Pulmonary artery endothelial cell (primary cell): ENCODE measurements at places on chromosomes 2 and 18. TPM values are rescaled to one million over a fixed set of nuclear protein-coding genes. Genes with fewer than 3 reads are reported as not detected.

The CPO gene
- not detected in 2 replicates for total RNA-seq

The LCT gene
- total RNA-seq, result not detected in 2 replicates

The HOXD1 gene
- 0.07 TPM in 1 of 2 replicates, not detected in the other for total RNA-seq

The PAPOLG gene
- 11.3 and 15.1 TPM in 2 replicates for total RNA-seq

The STPG4 gene
- 0.11 TPM in 1 of 2 replicates, not detected in the other for total RNA-seq

The HOXD13 gene
- not detected in 2 replicates for total RNA-seq

The RESP18 gene
- not detected in 2 replicates for total RNA-seq

The ALLC gene
- not detected in 2 replicates for total RNA-seq

The TUBB8B gene
- total RNA-seq, result not detected in 2 replicates

The IL1A gene
- 0.60 and 0.73 TPM in 2 replicates for total RNA-seq

The MYOM1 gene
- 0.07 and 0.11 TPM in 2 replicates for total RNA-seq

The CD8B gene
- total RNA-seq, result not detected in 2 replicates

The ECEL1 gene
- total RNA-seq, result not detected in 2 replicates

The HOXD11 gene
- total RNA-seq, result not detected in 2 replicates

The CD28 gene
- total RNA-seq, result 0.07 TPM in 2 replicates

The MLPH gene
- not detected in 2 replicates for total RNA-seq

The TEKT4 gene
- not detected in 2 replicates for total RNA-seq

The SERPINB10 gene
- not detected in 2 replicates for total RNA-seq

The NPHP1 gene
- 2.7 and 4.8 TPM in 2 replicates for total RNA-seq

The CACNB4 gene
- 0.13 and 0.21 TPM in 2 replicates for total RNA-seq

The SNED1 gene
- total RNA-seq, result 12.8 and 16.6 TPM in 2 replicates

The PLCD4 gene
- total RNA-seq, result 1.6 and 3.0 TPM in 2 replicates

The OSGEPL1 gene
- total RNA-seq, result 6.8 and 9.2 TPM in 2 replicates

The SP100 gene
- 110 and 132 TPM in 2 replicates for total RNA-seq

The VIT gene
- 0.46 and 0.66 TPM in 2 replicates for total RNA-seq

The C18orf54 gene
- total RNA-seq, result 6.9 and 14.8 TPM in 2 replicates

The SDC1 gene
- 2.3 and 18.3 TPM in 2 replicates for total RNA-seq

The CXCR4 gene
- total RNA-seq, result 30.5 and 126 TPM in 2 replicates

The TTR gene
- total RNA-seq, result not detected in 2 replicates

The ALK gene
- total RNA-seq, result not detected in 2 replicates

The DNPEP gene
- 50.0 and 60.6 TPM in 2 replicates for total RNA-seq

The TMEM247 gene
- total RNA-seq, result not detected in 2 replicates

The ABCG8 gene
- total RNA-seq, result not detected in 2 replicates

The UBXN2A gene
- total RNA-seq, result 8.7 and 11.7 TPM in 2 replicates

The IGFBP5 gene
- total RNA-seq, result 0.20 and 0.49 TPM in 2 replicates

The THSD7B gene
- total RNA-seq, result not detected in 2 replicates

The SULT1C2 gene
- total RNA-seq, result not detected in 2 replicates

The TMEFF2 gene
- total RNA-seq, result 0.04 TPM in 1 of 2 replicates, not detected in the other

The MOGAT1 gene
- total RNA-seq, result not detected in 2 replicates

The CAPN14 gene
- total RNA-seq, result 0.07 TPM in 1 of 2 replicates, not detected in the other

The RAD51AP2 gene
- total RNA-seq, result not detected in 2 replicates

The IL1RL1 gene
- total RNA-seq, result 108 and 144 TPM in 2 replicates

The TTN gene
- 0.95 and 2.7 TPM in 2 replicates for total RNA-seq

The TRIP12 gene
- total RNA-seq, result 258 and 340 TPM in 2 replicates

The DNAJC10 gene
- 165 and 174 TPM in 2 replicates for total RNA-seq

The SOS1 gene
- total RNA-seq, result 13.3 and 18.6 TPM in 2 replicates

The FASTKD2 gene
- total RNA-seq, result 47.2 and 58.1 TPM in 2 replicates

The TTC27 gene
- 26.5 and 34.1 TPM in 2 replicates for total RNA-seq

The SRBD1 gene
- 16.3 TPM in 2 replicates for total RNA-seq

The ELOA2 gene
- total RNA-seq, result not detected in 2 replicates

The MC2R gene
- not detected in 2 replicates for total RNA-seq

The ERMN gene
- not detected in 2 replicates for total RNA-seq

The OSBPL6 gene
- 5.4 and 6.9 TPM in 2 replicates for total RNA-seq

The B4GALT6 gene
- 9.1 and 12.2 TPM in 2 replicates for total RNA-seq

The SRD5A2 gene
- not detected in 2 replicates for total RNA-seq

The ANKRD30BL gene
- total RNA-seq, result not detected in 2 replicates

The MRPS5 gene
- 67.9 and 75.9 TPM in 2 replicates for total RNA-seq

The EVA1A gene
- 110 and 149 TPM in 2 replicates for total RNA-seq

The TRIM43B gene
- not detected in 2 replicates for total RNA-seq
